Neuronal stem cell (in vitro differentiated cells): ENCODE measurements at places on chromosomes 7 and 10.

DNA sequence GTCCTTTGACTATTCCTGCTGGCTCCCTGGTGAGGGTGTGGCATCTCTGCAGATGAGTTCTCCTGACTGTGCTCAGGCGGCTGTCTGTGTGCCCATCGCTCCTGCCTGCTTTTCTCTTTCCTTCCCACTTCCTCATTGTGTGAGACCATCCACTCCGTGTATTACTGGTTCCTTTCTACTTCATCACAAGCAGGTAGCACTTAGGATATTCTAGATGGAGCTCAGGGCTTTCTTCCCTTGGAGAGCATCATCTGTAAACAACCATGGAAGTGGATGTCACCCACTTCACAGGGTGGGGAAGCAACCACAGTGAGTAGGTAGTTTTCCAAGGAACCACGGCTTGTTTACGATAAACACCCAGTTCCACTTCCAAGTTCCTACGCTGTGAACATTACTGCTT is 15.7 kb downstream of the DNAJB6 start:
- no peak for DNase-seq

DNA sequence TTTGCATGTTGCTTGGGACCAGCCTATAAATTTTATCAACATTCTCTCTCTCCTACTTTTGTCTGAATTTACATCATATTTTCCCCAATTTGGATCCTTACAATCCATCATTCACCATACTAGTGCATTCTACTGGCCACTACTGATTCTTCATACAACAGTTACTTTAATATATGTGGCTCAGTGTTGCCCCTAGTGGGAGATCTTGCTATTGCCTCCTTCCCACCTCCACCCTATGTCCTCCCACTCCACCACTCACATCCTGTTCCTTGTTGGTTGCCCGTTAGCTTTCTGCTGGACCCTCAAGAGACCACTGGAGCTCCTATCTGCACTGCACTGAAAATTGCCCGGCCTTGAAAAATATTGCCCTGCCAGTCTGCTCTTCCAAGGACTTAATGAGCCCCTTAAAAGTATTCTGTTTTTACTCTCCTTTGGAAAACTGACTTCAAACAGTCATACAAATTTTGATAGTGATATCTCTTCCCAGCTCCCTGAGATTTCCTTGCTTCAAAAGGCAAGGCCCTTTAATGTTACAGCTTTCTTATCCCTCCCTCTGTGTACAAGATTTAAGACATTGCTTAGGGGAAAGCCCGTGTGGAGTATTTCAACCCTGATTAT is 243.2 kb upstream of the TMEM229A start:
- DNase-seq, result no peak

- no peak for DNase-seq
These were observed 33.1 kb downstream of the SEMA3C start for GRCh38 chr7:80885757-80886156.

DNA sequence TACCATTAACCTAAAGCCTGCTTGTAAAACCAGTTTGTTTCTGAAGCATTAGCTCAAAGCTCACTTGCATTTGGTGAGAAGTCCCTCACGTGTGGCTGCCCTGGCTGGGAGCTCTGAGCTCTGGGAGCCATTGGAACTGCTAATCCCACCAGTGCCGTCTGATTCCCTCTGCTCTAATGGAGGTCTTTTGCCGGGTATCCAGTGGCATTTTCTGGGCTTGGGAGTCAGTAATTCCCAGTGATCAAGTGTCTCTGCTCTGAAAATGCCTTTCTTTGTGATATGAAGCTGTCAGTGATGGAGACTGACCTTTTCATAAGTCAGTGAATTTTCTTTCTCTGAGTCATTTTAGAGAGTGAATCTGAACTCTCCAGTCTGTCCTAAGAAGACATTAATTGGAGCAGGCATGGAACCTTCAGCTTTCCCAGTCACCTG is 36.9 kb upstream of the FAM20C start:
- DNase-seq, result no peak

DNA sequence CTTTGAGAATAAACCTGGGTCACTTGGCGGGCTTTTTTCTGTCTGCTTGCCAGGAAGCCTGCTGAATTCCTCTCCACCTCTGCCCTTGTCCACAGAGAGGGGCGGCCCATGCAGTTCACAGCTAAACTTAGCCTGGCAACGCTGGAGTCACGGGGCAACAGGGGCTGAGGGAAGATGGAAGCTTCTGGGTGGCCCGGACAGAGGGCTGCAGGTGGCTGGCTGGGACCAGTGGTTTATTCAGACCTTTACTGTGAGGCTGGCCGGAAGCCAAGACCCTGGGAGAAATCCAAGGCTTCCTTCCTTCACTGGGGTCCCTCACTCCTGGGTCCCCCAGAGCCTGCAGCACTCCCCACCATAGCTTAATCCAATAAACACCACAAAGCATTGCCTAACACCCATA is 17.0 kb downstream of the ITPRIP start:
- DNase-seq, result no peak
